ENCODE measurements at places on chromosomes 12 and 14.
A peak's percentile ranks its signal among the peaks of the same experiment; 100 is the strongest.

DNA sequence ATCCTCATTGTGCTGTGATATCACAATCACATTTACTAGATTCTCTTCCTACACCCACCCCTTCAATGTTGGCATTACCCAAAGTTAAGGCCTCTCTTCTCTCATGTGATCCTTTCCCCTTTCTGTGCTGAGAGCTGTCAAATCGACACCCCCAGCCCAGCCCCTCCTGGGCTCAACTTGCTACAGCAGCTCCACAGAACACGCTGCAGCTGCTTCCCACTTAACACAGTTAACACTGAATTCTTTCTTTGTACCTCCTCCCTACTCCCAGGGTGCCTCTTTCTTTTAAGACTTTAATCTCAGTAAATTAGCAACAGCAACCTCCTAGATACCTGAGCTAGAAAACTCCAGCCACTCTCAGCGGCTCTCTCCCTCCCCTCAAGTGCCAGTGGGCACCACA is 17.8 kb downstream of the SPTB start:
- no peak for DNase-seq

GRCh38 chr14:21267886-21268616 is 1.2 kb downstream of the HNRNPC start:
- no peak for DNase-seq

- DNase-seq = no peak
These were observed 10.1 kb downstream of the RNASE1 start for GRCh38 chr14:20792556-20792955.

- no peak for DNase-seq
These were observed 27.8 kb upstream of the BCDIN3D start for GRCh38 chr12:49870501-49871262.

DNA sequence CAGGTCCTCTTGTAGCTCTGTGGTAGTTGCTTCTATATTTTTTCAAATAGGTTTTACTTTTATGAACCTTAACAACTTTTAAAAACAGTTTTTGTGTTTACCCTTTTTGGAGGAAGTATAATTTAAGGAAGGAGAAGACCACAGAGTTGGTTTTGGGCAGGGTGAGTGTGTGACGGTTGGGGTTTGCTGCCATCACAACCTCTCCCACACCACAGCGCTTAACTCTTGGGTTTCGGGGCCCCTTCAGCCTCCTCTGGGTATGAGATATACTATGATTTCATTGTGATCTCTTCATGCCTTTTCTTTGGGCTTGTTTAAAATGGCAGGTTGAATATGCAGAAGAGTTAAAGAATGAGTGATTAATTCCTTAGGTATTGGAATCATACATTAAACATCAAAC is 228.7 kb upstream of the CRY1 start:
- DNase-seq = no peak

DNA sequence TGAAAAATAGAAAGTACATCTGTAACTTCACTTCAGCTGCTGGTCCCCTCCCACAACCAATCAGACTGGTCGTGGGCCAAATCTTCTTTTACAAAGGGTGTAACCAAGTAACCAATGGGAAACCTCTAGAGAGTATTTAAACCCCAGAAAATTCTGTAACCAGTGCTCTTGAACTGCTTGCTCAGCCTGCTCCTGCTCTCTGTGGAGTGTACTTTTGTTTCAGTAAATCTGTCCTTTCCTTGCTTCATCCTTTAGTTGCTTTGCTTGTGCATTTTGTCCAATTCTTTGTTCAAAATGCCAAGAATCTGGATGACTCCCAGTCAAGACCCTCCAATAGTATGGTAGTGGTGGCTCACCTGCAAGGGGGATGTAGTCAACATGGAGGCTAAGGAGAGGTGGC is 489.1 kb downstream of the FUT8 start:
- no peak for DNase-seq

- DNase-seq = no peak
These were observed 38.1 kb downstream of the SMOC1 start for GRCh38 chr14:69917287-69917686.

- no peak for DNase-seq
These were observed 282.5 kb upstream of the AMIGO2 start for GRCh38 chr12:47362126-47362705.

- peak; percentile 54 for DNase-seq
These were observed 92.3 kb upstream of the BCAT1 start for GRCh38 chr12:25041006-25041741.

- DNase-seq = no peak
These were observed 70.5 kb downstream of the PHLDA1 start for GRCh38 chr12:75960954-75961661.

GRCh38 chr12:4443616-4444015 is 2.0 kb downstream of the FGF6 start:
- DNase-seq = no peak

DNA sequence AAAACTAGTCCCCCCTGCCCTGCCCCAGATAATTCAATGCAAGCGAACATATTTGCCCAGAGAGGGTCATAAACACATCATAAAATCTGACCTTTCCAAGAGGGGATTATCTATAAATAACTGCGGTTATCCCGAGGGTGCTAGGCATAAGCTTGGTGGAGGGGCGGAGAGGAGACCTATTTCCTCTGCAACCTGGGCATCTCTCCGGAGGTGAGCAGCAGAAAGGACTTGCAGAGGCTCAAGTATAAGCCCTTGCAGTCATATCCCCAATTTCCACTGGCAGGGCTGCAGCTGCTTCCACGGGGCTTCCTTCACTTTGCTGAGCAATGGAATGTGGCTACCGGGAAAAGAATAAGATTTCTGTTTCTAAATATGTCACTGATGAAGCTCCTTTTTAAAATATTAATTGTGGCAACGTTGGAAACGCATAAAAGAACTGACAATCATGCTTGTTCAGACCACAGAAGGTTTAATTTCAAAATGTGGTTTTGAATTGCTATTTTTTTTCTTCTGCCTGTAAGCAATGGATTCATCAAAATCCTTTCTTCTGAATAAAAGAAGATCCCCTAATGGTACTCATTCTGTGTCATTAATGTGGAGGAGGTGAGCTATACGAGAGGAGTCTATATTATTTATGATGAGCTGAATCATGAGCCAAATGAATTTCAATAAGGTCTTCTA is 268.9 kb upstream of the ATP2B1 start:
- DNase-seq = no peak

- no peak for DNase-seq
These were observed 65.5 kb downstream of the PTPRO start for GRCh38 chr12:15387772-15388171.

GRCh38 chr14:40188006-40188405 is 755.8 kb upstream of the FBXO33 start:
- DNase-seq = no peak

DNA sequence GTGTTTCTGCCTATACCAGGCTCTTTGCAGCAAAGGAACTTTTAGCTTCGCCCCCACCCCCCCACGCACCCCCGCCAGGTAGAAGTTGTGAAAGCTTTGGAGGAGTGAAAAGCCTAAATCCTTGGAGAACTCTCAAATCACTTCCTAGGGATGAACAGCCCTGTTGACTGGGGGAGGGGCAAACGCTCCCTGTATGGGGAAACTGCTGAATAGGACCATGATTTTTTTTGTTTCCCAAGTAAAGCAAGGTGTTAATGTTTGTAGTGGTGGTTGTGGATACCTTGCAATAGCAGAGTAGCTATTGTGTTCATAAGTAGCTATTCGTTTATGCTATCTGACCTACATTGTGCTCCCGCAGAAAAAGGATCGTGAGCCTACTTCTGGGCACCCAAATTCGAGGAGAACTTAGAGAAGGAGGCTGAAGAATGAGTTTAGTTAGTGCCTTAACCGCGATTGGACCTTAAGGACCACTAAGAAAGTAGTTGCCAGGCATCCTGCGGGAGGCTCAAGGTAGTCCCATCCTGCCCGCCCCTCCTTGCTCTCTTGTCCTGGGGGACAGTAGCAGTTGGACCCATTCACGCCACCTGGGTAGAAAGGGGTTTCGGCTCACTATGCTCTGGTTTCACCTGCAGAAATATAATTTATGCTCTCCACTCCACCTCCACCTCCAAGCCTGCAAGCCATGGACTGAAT is 901 bp upstream of the NFKBIA start:
- peak; percentile 58 for DNase-seq

- no peak for DNase-seq
These were observed 10.2 kb downstream of the PLEKHA5 start for GRCh38 chr12:19139615-19140194.

DNA sequence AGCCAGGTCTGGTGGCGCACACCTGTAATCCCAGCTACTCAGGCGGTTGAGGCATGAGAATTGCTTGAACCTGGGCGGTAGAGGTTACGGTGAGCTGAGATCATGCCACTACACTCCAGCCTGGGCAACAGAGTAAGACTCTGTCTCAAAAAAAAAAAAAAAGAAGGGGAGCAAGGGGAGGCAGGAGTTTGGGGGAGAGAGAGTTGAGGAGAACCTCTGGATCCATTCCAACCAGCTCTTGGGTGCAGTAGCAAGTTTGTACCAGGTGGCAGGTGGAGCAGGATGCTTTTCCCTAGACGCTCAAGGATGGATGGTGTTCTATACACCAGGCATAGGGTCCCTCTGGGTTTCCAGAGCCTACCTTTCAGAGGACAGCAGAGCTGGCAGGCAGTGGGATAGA is 1.9 kb downstream of the NFE2 start:
- no peak for DNase-seq

DNA sequence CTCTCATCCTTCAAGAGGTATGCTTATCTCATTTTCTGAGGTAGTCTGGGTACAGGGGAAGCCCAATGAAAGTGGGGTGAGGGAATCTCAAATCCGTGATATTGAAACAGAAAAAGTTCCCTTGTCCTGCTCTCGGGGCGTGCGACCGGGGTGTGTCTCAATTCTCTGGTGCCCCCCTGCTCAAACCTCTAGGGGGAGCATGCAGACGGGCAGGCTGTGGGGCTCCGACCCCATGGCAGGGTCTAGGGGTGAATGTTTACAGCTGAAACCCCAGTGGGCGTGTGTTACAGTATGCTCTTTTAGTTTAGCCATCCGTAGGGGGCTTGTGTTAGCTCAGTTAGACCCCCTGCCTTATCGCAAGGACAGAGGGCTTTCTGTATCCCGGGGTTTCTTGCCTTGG is 68.7 kb downstream of the PTPRQ start:
- DNase-seq = no peak

DNA sequence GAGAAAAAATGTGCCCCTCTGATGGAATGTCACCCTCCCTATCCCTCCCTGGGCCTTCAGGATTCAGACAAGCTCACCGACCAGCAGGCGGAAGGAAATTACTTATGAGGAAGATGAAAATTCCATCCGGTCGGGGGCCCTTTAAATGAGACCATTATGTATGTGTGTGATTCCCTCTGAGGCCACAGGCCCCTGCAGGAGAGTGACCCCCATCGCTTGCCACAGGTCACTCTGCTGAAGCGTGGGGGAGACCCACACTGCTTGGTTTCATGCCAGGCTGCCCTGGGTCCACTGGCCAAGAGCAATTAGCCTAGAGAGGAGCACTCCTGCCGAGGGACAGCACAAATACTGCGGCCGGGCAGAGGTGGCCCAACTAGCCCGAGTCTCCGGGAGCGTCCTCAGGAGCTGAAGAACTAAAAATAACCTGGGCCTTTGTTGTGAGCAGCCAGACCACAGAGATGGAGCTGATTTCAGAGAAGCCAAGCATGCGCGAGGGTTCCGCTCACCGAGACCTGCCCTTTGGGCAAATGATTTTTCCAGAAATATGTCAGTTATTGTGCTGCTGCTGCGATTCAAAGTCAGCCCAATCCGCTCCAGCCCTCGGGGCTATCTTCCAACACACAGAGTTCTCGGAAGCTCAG is 276.4 kb downstream of the DPF3 start:
- peak; percentile 73 for DNase-seq

GRCh38 chr12:4526923-4527546 is 11.7 kb upstream of the RAD51AP1 start:
- no peak for DNase-seq

GRCh38 chr12:133231001-133231400 is 4.7 kb downstream of the ANHX start:
- DNase-seq = no peak

- no peak for DNase-seq
These were observed 23.8 kb downstream of the CD163 start for GRCh38 chr12:7479771-7480170.

GRCh38 chr12:32868885-32869284 is 27.7 kb downstream of the PKP2 start:
- no peak for DNase-seq

DNA sequence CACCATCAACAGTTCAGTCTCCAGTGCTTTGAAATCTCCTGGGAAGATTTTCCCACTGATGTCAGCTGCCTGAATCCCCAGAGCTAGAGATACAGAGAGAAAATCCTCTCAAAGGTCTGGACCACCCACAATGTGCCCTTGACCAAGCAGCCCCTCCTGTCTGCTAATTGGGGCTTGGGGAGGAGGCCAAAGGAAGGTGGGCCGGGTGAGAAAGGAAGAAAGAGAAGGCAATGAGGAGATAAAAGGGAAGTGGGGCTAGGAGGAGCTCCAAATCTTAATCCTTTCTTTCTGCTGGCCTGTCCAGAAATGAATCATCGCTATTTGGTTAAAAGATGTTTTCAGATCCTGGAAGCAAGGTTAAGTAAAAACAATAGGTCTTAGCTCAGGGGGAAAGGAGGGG is 322.9 kb downstream of the BCL11B start:
- DNase-seq = no peak

DNA sequence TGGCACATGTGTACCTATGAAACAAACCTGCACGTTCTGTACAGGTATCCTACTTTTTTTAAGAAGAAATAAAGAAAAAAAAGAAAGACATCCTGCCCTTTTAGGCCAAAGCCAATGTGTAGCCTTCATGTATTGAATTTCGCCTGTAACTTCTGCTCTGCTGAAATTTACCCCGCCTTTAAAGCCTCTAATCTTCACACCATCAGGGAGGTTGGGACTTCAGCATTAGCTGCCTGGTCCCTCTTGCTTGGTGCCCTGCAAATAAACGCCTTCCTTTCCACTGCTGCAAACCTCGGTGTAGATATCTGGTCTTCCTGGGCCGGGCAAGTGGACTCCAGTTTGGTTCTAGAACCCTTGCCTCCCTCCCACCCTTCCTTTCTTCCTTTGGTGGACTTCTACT is 2.6 kb upstream of the KRT71 start:
- no peak for DNase-seq

- DNase-seq = peak; percentile 18
These were observed 102.9 kb downstream of the DPF3 start for GRCh38 chr14:72790887-72791566.

DNA sequence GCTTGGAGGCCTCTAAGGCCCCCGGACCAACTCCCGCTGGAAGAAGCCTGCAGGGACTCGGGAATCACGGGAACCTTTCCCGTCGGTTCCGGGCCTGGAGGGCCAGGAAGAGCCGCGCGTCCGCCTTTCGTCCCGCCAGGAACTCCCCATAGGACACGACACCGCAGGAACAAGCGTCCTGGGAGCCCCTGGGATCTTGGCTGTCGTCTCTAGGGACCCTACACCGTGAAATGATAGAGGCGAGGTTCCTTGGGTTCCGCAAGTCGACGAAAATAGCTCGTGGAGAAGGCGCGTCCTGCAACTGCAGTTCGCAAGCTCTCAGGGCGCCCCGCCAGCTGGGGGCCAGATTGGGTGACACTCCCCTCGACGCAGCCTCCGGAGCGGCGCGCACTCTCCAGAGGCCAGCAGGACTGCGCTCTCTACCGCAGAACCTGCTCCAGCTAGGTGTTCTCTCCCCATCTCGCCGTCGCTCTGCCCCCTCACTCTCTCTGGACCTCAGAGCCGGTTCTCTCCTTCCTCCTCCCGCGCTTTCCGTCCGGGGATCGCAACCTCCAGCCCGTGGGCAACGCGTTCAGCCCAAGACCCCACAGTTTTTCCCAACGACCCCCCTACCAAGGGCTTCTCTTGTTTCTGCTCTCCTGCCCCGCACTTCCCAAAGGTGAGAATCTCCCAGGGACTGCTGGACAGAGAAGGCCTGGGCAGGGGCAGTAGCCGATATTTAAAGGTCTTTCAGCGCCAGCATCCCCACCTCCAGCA is 776 bp downstream of the BMP4 start:
- peak; percentile 82 for DNase-seq

Data from right cardiac atrium (tissue), 5 donors.